Upper lobe of right lung (tissue), 1 donor: ENCODE measurements at places on chromosomes 5 and 9. TPM values are rescaled to one million over a fixed set of nuclear protein-coding genes. Genes with fewer than 3 reads are reported as not detected.

DNA sequence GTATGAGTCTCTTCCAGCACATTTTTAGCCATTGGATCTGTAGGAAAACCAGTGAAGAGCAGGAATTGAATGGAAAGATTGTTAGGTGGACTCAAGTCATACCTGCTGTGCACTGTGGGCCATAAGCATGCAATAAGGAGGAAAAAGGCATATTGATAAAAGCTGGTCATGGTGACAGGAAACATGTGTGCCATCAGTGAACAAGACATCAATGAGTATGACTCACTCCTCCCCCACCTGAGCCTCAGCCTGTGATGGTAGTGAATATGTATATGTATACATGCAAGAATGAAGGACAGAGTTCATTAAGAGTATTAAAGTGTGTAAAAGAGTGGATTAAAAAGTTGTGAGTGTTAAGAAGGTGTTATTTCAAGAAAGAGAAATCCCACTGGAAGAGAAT, 164.5 kb downstream of the TMEM38B start:
- no peaks in the 10 kb centered on the region for H3K27me3 ChIP-seq
- no peak overlapping the region for H3K4me3 ChIP-seq
- no peaks in the 10 kb centered on the region for H3K4me1 ChIP-seq
- H3K36me3 ChIP-seq: no peaks in the 10 kb centered on the region

- no peaks in the 10 kb centered on the region for H3K27me3 ChIP-seq
- H3K27ac ChIP-seq: no peak overlapping the region
- DNase-seq: no peak
- no peaks in the 10 kb centered on the region for H3K36me3 ChIP-seq
Measured at GRCh38 chr9:4530375-4530774, 40.1 kb downstream of the SLC1A1 start.

GRCh38 chr5:109788596-109788995, 98.9 kb downstream of the MAN2A1 start:
- no peaks in the 10 kb centered on the region for H3K27me3 ChIP-seq
- H3K4me1 ChIP-seq: no peaks in the 10 kb centered on the region
- no peak overlapping the region for H3K27ac ChIP-seq
- DNase-seq: no peak
- H3K36me3 ChIP-seq: peaks cover 23% of the 10 kb centered on the region

- no peaks in the 10 kb centered on the region for H3K36me3 ChIP-seq
- H3K27me3 ChIP-seq: no peaks in the 10 kb centered on the region
- no peak overlapping the region for H3K27ac ChIP-seq
- H3K4me3 ChIP-seq: no peak overlapping the region
Measured at GRCh38 chr5:147887026-147887627, 8.6 kb downstream of the SCGB3A2 start.

The PGGT1B gene
- total RNA-seq: 40.0 TPM

DNA sequence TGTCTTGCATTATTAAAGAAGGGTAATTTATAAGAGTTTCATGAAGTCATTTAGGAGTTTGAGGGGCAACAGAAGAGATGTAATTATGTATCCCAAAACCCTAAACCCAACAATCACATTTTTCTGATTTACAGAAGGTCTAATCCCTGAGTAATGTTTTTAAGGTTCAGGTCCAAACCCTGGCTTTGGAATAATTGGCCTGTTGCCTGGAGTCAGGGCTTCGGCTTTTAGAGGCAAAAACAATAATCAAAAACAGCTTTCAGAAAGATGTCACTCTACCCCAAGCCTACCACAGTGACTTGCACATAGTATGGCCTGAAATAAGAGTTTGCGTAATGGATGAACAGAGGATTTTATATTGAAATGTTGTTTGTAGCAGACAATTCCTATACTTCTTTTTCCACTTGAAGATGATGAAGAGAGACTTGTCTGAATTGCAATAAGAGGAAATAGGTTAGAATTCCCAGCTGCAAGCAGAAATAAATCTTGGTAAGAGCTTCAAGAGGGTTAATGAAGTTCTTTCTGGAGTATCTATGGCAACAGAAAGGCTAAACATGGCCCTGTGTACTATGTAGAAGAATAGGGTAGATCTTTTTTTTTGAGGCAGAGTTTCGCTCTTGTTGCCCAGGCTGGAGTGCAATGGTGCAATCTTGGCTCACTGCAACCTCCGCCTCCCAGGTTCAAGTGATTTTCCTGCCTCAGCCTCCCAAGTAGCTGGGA, 152.0 kb downstream of the GPBP1 start:
- no peaks in the 10 kb centered on the region for H3K4me1 ChIP-seq
- DNase-seq: no peak
- H3K36me3 ChIP-seq: no peaks in the 10 kb centered on the region

- H3K4me1 ChIP-seq: peaks cover 5% of the 10 kb centered on the region
- H3K27ac ChIP-seq: no peak overlapping the region
- DNase-seq: no peak
Measured at GRCh38 chr5:87278590-87279100, 11.0 kb downstream of the RASA1 start.

The LHFPL2 gene
- 41.0 TPM for total RNA-seq

The BRD9 gene
- total RNA-seq: 33.8 TPM

The OTP gene
- total RNA-seq: not detected

- no peak overlapping the region for H3K4me3 ChIP-seq
- no peaks in the 10 kb centered on the region for H3K36me3 ChIP-seq
- H3K27me3 ChIP-seq: no peaks in the 10 kb centered on the region
- no peak overlapping the region for H3K27ac ChIP-seq
Measured at GRCh38 chr5:163578652-163579051, 73.2 kb downstream of the MAT2B start.

- no peak overlapping the region for H3K4me3 ChIP-seq
- no peaks in the 10 kb centered on the region for H3K27me3 ChIP-seq
- peaks cover 59% of the 10 kb centered on the region for H3K36me3 ChIP-seq
- no peak for DNase-seq
- no peak overlapping the region for H3K27ac ChIP-seq
Measured at GRCh38 chr9:100324594-100325200, 28.0 kb downstream of the TEX10 start.

- DNase-seq: no peak
- H3K4me1 ChIP-seq: peaks cover 6% of the 10 kb centered on the region
- H3K27ac ChIP-seq: no peak overlapping the region
- no peak overlapping the region for H3K4me3 ChIP-seq
Measured at GRCh38 chr5:112933105-112933504, 11.1 kb upstream of the REEP5 start.

- peak overlapping the region; percentile 33 for H3K4me3 ChIP-seq
- peak; percentile 67 for DNase-seq
- peak overlapping the region; percentile 63 for H3K27ac ChIP-seq
- peaks cover 4% of the 10 kb centered on the region for H3K4me1 ChIP-seq
Measured at GRCh38 chr5:159051421-159052282, 48.1 kb downstream of the EBF1 start.

The PLCXD3 gene
- 2.6 TPM for total RNA-seq

- H3K4me3 ChIP-seq: no peak overlapping the region
- no peaks in the 10 kb centered on the region for H3K36me3 ChIP-seq
- H3K4me1 ChIP-seq: no peaks in the 10 kb centered on the region
Measured at GRCh38 chr9:108445431-108446071, 410.2 kb downstream of the ACTL7B start.

GRCh38 chr5:112555691-112556090, 136.6 kb upstream of the EPB41L4A start:
- no peak overlapping the region for H3K27ac ChIP-seq
- no peaks in the 10 kb centered on the region for H3K4me1 ChIP-seq

The AGXT2 gene
- not detected for total RNA-seq

The KCNV2 gene
- not detected for total RNA-seq
